Stimulated activated CD4-positive, alpha-beta T cell treated with anti-CD3 and anti-CD28 coated beads, TNF-alpha, amount 100 ng/mL, for 1 hour (primary cell): ENCODE measurements at places on chromosomes 6 and 20.

DNA sequence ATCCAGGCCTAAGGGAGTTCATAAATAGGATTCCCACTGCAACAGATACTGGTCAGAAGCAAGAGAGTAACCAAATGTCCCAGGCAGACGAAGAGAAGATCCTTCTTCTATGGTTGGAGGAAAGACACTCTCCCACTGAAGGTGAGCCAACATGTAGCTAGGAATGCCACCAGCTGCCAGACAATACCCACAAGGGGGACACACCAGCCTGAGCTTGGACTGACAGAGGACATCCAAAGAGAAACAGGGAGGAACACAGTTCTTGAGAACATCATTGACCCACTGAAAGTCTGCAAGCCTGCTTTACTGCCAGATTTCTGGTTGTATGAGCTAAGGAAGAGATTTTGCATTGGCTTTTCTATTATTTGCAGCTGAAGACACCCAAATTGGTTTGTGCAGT lies 80.1 kb downstream of the PXDC1 start:
- DNase-seq: no peak

DNA sequence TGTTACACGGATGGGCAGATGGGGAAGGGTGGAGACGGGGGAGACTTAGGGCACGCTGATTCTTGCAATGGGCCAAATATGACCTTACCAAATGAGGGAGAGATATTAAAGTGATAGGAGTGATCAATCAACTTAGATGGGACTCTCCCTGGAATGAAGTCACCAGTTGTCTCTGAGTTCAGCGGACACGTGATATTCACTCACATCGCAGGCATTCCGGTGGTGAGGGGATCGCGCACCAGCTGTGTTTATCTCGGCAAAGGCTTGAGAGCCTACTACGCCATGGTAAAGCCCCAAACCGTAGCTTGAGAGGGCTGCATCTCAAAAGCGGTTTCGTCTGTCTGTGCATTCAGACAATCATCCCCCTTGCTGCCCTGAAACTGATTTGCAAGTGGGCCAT lies 5.5 kb downstream of the BMP7 start:
- DNase-seq: no peak

DNA sequence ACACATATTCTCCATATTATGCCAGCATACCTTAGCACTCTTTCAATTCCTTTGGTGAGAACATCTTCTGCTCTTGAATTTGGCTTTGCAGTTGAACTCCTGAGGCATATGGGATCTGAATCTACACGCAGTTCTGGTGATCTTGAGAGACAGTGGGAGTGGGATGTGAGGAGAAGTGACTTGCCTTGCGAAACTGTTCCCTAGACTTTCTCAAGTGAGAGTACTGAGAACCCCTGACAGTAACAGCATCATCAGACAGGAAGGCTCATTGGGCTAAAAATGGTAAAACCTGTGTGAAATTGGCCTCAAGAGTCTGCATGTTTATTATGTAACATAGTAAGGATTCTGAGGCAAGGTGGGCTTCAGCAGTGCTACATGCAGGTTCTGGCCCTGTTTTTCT lies 49.1 kb upstream of the CEP85L start:
- DNase-seq: no peak

- no peak for DNase-seq
Observed at GRCh38 chr20:39195582-39196021, 233.5 kb downstream of the DHX35 start.

DNA sequence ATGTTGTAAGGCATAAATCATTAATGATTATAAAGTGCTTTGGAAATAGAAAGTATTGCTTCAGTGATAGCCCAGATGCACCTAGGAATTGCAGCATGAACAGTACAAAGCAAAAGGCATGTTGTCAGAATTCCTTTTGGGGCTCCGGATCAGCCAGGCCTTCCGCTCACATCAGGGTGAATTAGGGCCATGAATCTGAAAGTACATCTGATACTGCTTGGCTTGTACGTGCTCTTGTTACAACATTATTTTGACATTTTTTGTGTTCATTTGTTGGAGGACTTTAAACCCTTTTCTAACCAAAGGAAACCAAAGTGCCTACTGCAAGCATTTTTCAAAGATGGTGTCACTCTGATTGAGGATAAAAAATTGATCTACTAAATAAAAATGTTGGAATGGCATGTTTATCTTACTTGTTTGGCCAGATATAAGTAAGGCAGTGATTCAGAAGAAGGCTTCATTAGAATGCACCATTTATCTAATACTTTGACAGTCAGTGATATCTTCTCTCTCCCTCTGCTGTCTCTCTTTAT lies 1005.6 kb upstream of the FLRT3 start:
- no peak for DNase-seq

GRCh38 chr20:49859807-49860206 lies 47.2 kb downstream of the SLC9A8 start:
- DNase-seq: no peak

GRCh38 chr6:119543332-119543731 lies 193.8 kb upstream of the MAN1A1 start:
- no peak for DNase-seq

DNA sequence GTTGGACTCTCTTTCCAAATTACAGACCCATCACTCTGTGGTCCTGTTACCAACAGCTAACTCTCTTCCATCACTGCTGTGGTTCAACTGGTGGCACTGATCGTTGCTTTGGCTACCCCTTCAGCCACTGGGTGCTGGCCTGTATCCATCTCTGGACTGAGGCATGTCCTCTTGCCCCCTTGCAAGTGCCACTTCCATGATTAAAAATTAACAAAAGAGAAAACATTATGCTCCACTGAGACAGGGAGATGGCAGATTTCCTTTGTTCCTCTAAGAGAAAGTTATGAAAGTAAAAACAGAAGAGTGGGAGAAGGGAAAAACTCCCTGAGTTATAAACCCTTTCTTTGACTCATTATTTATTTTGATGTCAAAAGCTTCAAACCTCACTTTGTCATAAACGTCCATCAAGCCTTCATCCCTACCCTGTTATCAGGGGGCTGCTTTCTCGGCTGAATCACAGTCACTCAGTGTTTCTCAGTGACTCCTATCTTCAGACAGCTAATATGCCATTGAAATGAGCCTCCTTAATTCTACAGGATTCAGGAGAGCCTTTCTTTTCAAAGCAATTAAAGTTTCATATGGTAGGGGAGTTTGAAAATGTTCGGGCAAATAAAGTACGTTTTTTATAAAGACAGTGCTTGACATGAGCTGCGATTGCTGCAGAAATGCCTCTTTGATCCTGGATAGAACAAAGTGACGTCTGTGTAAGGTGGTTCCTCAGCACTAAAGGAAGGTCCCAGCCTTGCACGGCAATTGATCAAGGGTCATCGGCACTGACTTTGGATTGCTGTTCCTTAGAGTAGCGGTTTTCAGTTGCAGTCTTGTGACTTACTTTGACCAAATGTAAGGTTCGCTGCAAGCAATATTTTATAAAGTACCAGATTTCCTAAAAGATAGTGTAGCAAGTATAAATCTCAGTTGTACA lies 49.9 kb upstream of the PBOV1 start:
- DNase-seq: no peak

DNA sequence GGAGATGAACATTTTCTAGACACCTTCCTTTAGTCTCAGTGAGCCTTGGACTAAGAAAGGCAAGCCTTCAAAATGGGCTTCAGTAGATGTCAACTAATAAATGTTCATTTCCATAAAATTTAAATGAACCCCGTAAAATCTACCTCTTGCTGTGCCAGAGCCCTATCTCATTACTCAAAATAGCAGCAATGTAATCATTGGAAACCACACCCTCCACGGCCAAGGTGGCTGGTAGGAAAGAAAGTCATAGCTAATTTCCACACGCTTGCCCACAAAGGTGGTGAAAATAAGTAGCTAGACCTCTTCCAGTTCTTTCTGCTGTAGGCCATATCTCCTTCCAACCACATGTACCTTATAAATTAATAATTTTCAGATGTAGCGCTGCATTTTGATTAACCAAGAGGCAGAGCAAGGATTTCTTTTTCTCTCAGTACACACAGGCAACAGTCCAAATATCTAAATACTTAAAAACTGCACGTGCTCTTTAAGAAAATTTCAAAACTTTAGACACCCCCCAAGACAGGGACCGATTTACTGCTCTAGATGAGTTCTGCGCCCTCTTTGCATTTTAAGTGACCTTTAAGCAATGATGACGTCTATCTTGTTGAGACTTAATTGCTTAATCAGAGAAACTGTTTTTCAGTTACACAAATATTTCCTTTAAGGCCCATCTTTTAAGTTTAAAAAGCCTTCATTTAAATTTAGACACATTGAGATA lies 290.8 kb downstream of the ZNF217 start:
- no peak for DNase-seq

DNA sequence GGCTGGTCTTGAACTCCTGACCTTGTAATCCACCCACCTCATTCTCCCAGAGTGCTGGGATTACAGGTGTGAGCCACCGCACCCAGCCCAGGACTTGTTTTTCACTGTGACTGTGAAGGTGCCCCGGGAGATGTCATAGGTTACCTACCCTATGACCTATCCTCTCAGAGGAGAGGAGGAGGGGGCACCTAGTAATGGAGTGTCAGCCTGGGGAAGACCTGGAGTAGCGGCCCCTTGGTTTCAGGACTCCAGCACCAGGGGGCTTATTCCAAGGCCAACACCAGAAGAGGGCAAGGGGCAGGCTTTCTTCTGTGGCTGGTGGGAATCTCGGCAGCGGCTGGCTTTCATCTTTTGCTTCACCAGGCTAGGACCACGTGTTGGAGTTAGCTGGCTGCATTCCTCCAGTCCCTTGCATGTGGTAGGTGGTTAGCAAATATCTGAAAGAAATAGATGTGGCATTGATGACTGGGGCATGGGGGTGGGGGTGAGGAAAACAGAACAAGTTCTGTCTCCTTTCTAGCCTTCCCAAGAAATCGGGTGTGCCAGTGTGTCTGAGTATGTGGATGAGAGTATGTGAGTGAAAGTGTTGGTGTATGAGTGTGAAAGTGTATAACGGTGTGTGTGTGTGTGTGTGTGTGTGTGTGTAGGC lies 7.9 kb upstream of the ITPR3 start:
- DNase-seq: no peak

GRCh38 chr20:63056236-63057170 lies 49.7 kb upstream of the BHLHE23 start:
- peak; percentile 31 for DNase-seq

DNA sequence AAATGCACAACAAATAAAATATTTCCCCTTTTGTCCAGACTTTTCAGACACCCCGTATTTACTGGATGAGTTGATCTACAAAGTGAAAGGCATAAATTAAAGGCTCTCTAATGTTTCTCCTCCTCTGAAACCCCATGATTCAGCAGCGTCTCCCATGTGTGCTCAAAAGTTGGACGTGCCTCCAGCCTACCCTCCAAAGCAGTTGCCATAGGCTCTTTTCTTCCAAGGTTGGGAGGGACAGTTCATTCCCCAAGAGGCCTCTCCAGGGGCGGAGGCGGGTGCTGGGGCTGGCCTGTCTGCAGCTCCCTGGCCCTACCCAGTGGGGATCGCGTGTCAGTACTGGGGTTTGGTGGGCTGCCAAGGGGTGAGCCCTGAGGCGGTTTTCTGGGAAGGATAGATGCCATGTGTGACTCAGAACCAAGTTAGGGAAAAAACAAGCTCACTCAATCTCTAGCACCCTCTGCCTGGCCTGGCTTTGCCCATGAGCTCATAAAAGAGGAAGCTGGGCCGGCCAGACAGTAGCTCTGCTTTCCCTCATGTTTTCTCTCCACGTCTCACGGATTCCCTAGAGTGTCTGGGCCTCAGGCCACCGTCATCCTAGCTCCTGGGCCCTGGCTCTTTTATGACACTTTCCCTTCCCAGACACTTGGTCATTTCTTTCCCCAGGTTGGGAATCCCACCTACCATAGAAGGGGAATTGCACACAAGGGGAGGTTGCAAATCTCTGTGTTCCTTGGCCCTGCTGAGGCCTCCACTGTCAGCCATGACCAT lies 8.0 kb upstream of the IER3 start:
- DNase-seq: no peak

DNA sequence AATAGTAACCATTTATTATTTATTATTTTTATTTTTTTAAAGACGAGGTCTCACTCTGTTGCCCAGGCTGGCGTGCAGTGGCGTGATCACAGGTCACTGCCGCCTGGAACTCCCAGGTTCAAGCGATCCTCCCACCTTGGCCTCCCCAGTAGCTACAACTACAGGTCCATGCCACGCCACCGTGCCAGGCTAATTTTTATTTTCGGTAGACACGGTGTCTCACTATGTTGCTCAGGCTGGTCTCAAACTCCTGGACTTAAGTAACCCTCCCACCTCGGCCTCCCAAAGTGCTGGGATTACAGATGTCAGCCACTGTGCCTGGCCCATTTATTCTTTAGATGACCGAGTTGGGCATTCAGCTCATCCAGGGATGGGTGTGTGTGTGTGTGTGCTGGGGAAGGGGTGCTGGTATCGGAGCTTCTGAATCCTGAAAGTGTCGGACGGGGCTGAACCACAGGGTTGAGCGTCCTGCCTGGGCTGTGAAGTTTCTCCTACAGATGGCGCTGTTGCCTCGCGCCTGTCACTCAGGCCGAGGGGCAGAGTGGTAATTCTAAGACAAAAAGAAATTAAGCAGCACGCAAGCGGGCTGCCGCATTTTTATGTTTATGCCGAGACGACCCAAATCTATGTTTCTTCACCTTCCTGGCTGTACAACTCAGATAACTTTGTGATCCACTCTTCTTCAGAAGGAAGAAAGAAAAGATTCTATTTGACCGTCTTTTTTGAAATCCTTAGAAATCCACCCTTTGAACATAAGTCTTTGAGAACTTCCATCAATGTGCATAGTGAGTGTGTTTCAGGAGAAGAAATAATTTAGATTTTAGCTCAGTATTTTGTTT lies 252.8 kb downstream of the CDH26 start:
- no peak for DNase-seq

GRCh38 chr20:9397928-9398327 lies 116.5 kb upstream of the LAMP5 start:
- DNase-seq: no peak

GRCh38 chr20:12153628-12154027 lies 235.9 kb downstream of the BTBD3 start:
- no peak for DNase-seq

GRCh38 chr6:33807606-33808005 lies 3.8 kb upstream of the MLN start:
- DNase-seq: no peak

DNA sequence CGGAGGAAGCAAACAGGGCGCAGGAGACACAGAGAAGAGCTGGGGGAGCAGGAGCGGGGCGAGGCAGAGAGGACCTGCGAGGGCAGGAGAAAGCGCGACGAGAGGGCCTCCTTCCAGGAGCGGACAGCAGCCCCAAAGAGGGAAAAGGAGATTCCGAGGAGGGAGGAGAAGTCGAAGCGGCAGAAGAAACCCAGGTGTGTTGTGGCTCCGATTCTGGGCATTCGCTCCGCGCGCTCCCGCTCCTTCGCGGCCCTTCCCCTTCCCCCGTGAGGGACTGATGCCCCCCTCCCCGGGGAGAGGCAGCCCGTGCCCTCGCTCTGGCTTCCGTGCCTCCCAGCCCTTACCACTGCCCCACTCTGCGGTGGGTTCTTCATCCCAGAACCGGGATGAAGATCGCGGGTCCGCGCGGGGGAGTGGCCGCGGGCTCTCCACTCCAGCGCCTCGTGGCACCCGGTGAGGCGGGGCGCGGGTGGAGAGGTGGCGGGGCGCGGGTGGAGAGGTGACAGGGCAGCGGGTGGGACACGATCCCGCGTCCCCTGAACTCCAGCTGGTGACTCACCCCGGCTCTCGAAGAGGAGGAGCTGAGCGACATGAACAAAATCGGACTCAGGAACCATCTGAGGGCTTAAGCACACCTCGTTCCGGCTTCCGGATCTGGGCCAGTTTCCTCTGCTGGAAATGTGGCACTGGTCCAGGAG lies 22.4 kb downstream of the TMC2 start:
- DNase-seq: no peak
